ENCODE measurements at places on chromosomes 2 and 18.

DNA sequence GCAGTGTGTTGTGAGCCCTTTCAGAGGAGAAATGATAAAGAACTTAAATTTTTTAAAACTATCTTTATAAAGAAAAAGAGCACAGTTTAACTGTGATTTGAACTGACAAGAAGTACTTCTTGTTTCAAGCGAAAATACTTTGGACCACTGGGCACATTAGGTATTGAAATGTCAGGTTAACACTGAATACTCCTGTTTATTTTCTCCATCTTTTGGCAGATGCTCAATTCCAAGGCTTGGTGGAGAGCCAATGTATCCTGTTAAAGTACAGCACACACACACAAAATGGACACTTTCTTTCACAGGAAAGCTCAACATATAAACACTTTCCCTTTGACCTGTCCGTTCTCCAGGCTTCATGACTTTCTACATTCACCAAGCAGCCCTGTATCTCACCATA lies 32.6 kb upstream of the SP3 start:
- DNase-seq, result no peak

- DNase-seq, result no peak
These were observed 56.8 kb upstream of the RASGRP3 start for GRCh38 chr2:33419581-33420200.

DNA sequence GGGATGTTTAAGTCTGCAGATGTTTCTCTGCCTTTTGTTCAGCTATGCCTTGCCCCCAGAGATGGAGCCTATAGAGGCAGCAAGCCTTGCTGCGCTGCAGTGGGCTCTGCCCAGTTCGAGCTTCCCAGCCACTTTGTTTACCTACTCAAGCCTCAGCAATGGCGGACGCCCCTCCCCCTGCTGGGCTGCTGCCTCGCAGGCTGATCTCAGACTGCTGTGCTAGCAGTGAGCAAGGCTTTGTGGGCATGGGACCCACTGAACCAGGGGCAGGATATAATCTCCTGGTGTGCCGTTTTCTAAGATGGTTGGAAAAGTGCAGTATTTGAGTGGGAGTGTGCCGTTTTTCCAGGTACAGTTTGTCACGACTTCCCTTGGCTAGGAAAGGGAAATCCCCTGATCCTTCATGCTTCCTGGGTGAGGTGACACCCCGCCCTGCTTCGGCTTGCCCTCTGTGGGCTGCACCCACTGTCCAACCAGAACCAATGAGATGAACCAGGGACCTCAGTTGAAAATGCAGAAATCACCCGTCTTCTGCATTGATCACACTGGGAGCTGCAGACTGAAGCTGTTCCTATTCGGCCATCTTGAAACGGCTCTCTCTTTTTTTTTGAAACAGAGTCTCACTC lies 27.6 kb upstream of the ADAM23 start:
- DNase-seq, result no peak

GRCh38 chr2:118607641-118608040 lies 239.8 kb downstream of the EN1 start:
- no peak for DNase-seq

DNA sequence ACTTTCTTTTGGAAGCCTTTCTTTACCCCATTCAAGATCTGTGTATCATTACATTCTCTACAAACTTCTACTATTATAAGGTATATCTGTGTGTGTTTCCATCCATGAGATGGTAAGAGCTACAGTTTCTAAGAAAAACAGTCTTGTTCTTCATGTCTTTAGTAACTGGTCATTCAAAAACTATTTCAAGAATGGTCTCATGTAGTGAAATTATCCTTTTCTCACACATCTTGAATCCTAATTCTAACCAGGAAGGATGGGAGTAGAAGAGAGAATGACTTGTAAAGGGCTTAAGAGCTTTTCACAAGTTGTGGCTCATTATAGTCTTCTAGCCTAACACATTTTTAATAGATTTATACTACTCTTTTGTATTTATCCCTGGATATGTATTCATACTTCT lies 47.3 kb downstream of the ROCK1 start:
- DNase-seq, result no peak

DNA sequence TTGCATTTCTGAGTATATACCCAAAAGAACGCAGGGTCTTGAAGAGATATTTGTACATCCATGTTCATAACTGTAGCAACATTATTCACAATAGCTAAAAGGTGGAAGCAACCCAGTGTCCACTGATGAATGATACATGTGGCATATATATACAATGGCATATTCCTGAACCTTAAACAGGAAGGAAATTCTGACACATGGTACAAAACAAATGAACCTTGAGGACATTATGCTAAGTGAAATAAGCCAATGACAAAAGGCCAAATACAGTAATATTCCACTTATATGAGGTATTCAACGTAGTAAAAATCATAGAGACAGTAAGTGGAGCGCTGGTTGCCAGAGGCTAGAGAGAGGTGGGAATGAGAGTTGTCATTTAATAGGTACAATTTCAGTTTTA lies 8.1 kb downstream of the AAK1 start:
- no peak for DNase-seq

GRCh38 chr2:198096965-198097364 lies 292.6 kb downstream of the PLCL1 start:
- no peak for DNase-seq

GRCh38 chr2:207919164-207919919 lies 106.0 kb downstream of the PLEKHM3 start:
- no peak for DNase-seq

GRCh38 chr2:157735532-157735931 lies 106.9 kb upstream of the ACVR1C start:
- DNase-seq, result no peak

DNA sequence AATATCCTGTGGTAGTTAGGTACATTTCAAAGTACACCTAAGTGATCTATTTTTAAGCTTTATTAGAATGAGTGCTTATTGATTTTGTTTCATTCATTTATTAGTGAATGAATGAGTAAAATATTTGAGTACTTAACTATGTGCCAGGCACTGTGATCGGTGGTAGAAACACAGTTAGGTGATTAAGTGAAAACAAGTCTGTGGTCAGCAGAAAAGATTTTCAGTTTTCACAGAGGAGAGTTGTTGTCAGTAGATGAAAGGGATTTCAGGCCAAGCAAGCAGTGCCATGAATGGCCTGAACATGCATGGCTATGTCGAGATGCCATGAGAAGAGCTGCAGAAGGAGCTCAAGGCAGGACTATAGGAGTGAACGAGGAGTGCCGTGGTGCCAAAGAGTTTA lies 85.9 kb downstream of the SPTBN1 start:
- no peak for DNase-seq

DNA sequence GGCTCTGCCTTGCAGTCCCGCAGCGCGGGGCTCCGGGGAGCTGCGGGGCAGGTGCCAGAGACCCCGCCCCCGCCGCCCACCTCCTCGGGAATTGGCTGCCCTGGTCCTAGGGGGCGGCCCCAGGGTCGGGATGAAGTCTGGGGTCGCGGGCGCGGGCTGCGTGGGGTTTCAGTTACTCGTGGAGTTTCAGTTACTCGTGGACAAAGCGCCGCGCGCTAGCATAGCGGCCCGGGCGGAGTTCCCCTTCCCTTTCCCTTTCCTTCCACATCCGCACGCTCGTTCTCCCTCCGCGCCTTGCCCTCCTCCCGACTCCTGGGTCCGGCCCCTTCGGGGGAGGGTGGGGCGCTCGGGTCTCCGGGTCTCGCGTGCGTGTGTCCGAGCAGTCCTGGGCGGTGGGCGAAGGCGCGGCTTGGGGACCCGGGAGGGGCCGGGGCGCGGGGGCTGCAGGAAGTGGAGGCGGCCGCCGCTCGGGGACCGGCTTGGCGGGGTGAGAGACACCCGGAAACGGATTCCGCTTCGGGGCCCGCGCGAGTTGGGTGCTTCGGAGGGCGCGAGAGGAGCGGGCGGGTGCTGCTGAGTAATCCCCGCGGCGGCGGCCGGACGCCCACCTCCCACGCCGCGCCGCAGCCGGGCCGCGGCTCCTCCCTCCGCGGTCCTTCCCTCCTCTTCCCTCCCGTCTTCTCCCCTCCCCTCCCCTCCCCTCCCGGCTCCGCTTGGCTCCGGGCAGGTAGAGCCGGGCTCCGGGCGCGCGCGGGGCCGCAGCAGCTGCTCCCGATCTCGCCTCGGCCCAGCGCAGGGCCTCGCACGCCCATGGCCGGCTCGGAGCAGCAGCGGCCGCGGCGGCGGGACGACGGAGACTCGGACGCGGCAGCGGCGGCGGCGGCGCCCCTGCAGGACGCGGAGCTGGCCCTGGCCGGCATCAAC lies at the start of gene TTC39C:
Gene TTC39C, plus strand, starts transcription at position 693 of the 924 bp plus-strand sequence. Its CDS starts 118 bp downstream, at position 811.
- peak; percentile 17 for DNase-seq

- DNase-seq, result no peak
These were observed 302.8 kb downstream of the NCKAP5 start for GRCh38 chr2:133265432-133265949.

DNA sequence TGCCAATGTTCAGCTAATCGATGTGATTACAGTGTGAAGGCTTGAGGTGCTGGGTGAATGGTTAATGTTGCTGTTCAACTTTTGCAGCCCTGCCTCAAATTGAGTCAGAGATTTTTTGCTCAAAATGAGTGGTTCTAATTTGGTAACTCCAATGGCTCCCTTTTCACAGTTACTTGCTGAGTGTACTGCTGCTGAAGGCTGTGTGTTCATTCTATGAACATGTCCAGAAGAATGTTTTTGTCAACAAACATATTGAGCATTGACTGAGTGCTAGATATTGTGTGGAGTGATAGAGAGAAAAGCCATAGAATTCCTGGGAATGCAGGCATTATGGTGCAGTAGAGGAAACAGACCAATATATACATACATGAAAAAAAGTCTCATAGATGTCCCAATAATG lies 39.0 kb upstream of the TCF4 start:
- no peak for DNase-seq

DNA sequence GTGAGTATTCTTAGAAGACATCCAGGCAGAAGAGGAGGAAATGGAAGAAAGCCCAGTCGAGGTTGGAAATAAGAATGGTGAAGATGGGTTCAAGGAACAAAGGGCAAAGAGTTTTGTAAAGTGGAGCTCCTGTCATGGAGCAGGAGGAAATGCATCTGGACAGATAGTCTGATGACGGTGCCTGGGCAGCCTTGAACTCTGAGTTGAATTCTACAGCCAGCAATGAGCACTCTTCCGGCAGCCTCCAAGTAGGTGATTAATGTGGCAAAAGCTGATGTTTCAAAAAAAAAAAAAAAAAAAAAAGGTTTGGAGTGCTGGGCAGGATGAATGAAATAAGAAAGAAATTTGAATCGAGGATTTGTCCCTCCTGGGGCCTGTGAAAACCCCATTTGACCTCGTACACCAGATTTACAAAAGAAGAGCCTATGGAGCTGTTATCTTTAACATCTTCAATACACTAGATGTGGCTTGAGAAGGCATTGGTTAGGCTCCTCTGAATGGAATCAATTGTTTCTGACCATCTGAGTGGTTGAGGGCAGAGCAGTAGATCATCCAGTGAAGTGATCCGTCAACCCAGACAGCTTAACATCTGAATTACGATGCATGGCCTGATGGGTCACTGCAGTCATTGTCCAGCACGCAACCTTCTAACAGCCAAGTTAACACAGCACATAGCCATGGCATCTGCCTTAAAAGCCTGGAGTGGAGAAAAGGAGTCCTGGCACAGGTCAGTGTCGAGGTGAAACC lies 449.7 kb downstream of the TXNL1 start:
- DNase-seq, result no peak

GRCh38 chr2:35864141-35864540 lies 491.4 kb upstream of the CRIM1 start:
- DNase-seq, result no peak

DNA sequence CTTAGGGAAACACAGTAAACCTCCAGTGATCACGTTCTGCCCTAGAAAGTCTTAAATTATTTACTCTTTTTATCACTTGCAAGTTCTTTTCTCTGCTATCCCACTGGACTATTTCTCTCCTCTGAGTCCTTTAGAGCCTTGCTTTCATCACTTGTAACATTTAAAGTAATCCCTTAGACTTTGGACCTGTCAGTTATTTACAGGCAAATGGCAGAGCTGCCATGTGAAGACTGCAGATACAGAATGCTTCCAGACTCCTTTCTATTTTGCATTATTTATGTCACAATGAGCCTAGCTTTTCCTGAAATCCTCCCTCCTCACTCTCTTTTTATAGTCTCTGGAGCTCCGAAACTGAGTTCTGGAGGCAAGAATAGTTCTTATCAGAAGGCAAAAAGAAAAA lies 325.6 kb upstream of the TRIB2 start:
- no peak for DNase-seq

- no peak for DNase-seq
These were observed 105.5 kb upstream of the DTNA start for GRCh38 chr18:34604591-34604990.

GRCh38 chr2:181467966-181468707 lies 11.0 kb downstream of the ITGA4 start:
- DNase-seq, result no peak

- DNase-seq, result no peak
These were observed 153.3 kb upstream of the RBMS1 start for GRCh38 chr2:160646684-160647444.

DNA sequence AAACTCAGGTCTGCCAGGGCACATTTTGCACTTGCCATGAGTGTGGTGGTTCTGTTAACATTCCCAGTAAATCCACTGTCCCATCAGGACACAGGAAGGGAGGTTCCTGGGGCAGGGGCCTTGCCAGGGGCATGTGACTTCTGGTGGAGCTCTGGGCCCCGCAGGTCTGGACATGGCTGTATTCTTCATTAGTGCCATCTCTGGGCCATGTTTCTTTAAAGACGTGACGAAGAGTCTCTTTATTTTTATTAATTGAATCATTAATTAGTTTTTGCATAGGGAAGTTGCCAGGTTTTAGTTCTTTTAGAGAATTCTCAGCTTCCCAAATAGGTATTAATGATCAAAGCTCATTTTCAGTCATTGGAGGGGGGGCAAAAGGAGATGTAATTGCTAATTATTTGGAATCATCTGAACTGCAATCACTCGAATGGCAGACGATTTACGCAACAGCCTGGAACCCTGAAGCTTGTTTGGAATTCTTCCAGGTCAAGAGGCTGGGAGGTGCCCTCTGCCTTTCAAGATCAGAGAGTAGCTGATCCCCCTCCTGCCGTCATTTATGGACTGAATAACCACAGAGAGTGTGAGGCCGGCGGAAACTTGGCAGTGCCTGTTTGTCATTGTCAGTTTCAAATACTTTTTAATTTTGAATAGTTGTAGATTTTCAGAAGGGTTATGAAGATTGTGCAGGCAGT lies 106.2 kb downstream of the RTP5 start:
- no peak for DNase-seq

DNA sequence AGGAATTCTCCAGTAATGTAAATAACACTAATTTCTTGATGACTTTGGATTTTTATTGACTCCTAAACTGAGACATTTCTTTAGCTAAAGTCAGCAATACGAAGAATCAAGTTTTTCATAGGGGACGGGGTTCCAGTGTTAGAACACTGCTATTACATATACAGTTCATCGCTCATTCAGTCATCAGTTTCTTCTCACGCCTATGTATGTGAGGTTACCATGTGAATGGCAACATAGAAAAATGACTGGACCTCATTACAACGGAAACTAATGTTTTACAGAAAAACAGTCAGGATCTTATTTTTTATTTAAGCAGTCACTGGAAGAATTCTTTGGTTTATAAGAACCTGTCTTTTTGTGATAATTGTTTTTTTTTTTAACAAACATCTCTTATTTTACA lies 56.4 kb downstream of the THADA start:
- no peak for DNase-seq
